ENCODE measurements at places on chromosomes 3 and 15. TPM values are rescaled to one million over a fixed set of nuclear protein-coding genes. Genes with fewer than 3 reads are reported as not detected.

GRCh38 chr3:116443191-116443661 lies 2.1 kb downstream of the LSAMP start:
- no peak for DNase-seq

DNA sequence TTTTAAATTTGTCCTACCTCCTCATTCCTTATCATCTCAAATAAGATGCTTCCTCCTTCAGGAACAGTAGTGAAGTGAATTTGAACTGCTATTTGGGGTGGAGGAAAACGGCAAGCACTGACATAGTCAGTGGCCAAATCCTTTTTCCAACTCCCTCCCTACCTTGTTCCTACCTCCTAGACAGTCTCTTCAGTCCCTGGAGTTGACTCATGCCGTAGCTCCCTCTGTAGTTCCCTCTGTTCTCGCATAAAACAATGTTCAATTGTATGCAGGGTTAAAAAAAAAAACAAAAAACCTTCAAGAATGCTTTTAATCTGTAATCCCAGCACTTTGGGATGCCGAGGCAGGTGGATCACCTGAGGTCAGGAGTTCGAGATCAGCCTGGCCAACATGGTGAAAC lies 1.4 kb downstream of the UBR1 start:
- no peak for DNase-seq

GRCh38 chr3:197790033-197790432 lies 1.0 kb upstream of the LRCH3 start:
- DNase-seq: peak; percentile 27

DNA sequence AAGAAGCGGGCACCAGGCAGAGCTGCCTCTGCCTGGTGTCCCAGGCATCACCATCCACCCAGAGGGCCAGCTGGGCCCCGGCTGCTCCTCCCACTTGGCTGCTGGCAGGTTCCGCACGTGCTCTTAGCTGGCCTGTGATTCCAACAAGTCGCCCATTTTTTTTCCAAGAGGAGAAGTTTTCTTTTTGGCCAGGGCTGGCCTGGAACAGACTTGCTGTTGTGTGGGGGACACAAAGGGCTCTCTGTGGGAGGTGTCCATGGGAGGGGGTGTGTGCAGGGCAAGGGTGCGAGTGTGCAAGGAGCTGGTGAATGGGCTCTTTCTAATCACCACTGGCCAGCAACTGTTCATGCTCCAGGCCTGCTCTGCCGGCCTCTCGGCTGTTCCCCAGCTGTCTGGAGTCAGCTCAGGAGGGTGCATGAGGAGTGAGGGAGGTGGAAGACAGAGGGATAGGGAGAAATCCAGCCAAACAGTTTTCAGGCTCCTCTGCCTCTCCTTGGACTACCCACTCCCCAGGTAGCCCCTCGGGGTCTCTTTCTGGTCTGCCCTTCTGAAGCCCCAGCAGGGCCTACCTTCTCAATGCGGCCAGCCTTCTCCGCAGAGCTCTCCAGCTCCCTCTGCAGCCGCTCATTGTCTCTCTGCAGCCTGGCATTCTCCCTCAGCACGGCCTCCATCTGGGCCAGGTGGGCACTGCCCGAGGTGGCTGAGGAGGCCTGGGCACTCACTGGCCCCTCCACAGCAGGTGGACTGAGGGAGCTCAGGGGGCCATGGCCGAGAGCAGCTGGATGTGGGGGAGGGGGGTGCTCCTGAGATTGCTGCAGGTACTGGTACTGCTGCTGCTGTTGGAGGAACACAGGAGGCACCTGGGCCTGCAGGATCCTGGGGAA lies 7.1 kb downstream of the AMOTL2 start:
- DNase-seq: no peak

GRCh38 chr15:66786708-66787488 lies 84.9 kb downstream of the SMAD6 start:
- DNase-seq: no peak

- no peak for DNase-seq
These were observed 15.0 kb downstream of the XCR1 start for GRCh38 chr3:46012246-46012645.

TTLL3 gene
- 2.9 TPM for polyA plus RNA-seq

ANKDD1A gene
- 3.3 TPM for polyA plus RNA-seq

SLC22A13 gene
- 0.29 TPM for polyA plus RNA-seq

GPR15 gene
- polyA plus RNA-seq: 0.32 TPM

DNA sequence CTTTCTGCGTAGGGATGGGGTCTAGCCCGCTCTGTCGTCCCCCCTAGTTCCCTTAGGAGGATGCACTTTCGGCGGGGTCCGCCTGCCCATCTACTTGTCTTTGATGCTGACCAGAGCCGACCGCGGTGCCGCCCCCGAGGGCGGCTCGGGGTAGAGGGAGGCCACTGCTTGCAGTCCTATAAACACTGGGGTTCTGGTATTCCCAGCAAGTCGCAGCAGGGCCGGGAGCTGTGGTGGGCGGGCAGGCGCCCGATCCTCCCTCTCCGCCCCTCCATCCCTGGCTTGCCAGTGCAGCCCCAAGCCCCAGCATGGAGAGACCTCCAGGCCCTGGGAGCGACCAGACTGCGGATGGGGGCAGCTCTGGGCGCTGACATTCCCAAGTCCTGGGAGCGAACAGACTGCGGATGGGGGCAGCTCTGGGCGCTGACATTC lies 830 bp downstream of the SEMA4B start:
- DNase-seq: no peak

CCDC39 gene
- polyA plus RNA-seq: not detected

- DNase-seq: no peak
These were observed 11.9 kb downstream of the ABI3BP start for GRCh38 chr3:100981164-100981911.
